ENCODE measurements at places on chromosomes 4 and X.
A peak's percentile ranks its signal among the peaks of the same experiment; 100 is the strongest.

DNA sequence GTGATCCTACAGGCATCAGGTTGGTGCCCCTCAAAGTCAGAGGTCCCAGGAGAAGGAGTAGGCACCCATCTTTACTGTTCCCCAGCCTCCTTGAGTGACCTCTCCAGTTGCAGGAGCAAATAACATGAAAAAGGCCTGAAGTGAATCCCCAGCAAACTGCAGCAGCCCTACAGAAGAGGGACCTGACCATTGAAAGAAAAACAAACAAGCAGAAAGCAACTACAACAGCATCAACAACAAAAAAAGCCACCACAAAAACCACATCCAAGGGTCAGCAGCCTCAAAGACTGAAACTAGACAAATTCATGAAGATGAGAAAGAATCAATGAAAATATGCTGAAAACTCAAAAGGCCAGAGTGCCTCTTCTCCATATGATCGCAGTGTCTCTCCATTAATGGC lies 128.7 kb downstream of the ANKRD50 start:
- no peak for DNase-seq

DNA sequence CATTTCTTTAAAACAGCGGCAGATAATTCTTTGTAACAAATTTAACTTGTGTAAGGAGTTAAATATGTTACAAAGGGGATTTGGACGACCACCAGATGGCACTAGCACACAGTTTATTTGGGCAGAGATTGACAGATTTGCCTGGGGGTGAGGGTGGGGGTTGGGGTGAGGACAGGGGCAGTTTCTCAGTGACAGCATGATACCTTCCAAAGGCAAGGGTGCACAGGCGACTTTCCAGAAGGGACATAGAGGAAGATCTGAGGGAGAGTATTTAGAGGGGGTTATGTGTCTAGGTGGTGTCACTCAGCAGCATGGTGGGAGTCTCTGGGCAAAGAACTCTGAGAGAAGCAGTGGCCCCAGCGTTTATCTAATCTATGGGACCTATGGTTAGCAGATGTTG lies 9.6 kb upstream of the TMA16 start:
- DNase-seq: peak; percentile 30

DNA sequence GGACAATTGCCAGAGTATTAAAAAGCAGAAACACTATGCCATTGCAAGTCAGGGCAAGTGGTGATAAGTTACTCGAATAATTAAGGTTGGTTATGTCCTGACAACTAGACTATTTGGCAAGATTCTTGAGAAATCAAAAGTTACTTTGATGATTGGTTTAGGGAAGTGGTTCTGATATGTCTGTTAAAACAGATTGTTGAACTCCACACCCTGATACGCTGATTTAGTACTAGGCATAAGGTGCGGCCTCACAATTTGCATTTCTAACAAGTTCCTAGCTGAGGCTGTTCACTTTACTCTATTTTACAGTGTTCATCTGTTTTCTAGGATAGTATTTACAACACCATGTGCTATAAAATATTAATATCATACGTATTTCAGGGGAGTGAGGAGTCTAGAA lies 12.5 kb downstream of the GABRA4 start:
- no peak for DNase-seq

DNA sequence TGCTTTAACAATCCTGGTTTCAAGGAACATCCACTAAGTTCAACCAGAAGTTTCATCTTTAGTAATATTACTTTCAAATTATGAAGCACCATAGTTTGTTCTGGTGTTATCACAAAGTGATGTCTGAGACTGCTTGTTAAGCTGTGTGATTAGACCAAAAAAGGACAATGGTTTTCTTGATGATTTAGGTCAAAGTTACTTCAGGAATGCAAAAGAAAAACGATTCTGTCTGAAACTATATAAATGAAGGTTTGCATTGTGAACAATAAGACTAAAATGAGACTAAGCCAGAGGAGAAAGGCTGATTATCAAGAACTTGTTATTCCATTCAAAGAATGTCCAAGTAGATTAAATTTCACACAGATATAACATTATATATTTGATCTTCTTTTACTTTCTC lies 122.4 kb upstream of the ETNPPL start:
- DNase-seq: no peak

DNA sequence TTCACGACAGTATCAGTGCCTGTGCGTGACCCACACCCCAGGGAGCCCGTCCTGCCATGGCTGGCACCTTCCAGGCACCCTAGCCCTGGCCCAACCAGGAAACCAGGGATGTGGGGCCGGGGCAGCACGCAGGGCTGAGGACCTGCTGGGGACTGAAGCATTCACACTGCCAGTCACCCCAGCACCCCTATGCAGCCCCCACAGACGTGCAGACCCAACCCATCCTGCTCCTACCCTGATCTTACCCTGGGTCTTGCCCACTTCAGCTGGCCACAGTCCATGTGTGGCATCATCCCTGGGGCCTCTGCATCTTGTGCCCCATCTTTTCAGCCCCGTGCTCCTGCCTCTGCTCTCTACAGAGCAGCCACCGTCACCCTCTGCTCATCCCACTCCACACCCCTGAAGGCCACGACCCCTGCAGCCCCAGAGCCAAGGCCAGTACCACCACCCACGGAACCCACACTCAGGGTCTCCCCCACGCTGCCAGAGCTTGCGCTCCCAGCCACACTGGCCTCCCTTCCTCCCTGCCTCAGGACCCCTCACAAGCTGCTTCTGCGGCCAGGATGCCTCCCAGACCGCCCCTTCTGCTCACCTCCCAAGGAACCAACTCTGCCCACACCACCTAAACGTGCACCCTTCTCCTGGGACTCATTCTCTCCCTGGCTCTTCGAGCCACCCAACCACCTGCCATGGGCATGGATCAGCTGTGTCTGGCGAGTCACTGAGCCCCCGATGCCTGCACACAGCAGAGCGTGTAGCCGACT lies 25.6 kb downstream of the GAK start:
- no peak for DNase-seq

GRCh38 chrX:9867226-9867625 lies 81.0 kb downstream of the SHROOM2 start:
- DNase-seq: no peak

- DNase-seq: no peak
Observed at GRCh38 chr4:143502231-143502630, 11.3 kb upstream of the SMARCA5 start.

GRCh38 chr4:138507522-138507921 lies 265.4 kb upstream of the SLC7A11 start:
- no peak for DNase-seq

DNA sequence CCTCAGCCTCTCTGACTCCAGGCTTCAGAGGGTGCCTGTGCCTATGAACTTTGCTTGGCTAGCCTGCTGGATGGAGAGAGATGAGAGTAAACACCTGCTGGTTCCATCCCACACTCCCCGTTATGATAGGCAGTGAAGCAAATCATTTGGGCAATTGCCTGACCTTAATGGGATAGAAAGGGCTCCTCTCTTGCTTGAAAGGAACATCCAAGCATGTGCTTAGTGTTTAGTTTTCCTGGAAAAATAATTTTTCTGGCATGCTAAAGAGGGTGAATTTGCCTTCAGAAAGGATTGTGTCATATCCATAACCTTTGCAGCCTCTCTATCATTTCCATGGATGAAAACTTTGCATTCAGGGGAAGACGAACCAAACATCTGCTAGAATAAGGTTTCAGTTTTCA lies 10.8 kb downstream of the PLAC1 start:
- DNase-seq: no peak

- no peak for DNase-seq
Observed at GRCh38 chrX:78199851-78200250, 60.4 kb upstream of the TAF9B start.

DNA sequence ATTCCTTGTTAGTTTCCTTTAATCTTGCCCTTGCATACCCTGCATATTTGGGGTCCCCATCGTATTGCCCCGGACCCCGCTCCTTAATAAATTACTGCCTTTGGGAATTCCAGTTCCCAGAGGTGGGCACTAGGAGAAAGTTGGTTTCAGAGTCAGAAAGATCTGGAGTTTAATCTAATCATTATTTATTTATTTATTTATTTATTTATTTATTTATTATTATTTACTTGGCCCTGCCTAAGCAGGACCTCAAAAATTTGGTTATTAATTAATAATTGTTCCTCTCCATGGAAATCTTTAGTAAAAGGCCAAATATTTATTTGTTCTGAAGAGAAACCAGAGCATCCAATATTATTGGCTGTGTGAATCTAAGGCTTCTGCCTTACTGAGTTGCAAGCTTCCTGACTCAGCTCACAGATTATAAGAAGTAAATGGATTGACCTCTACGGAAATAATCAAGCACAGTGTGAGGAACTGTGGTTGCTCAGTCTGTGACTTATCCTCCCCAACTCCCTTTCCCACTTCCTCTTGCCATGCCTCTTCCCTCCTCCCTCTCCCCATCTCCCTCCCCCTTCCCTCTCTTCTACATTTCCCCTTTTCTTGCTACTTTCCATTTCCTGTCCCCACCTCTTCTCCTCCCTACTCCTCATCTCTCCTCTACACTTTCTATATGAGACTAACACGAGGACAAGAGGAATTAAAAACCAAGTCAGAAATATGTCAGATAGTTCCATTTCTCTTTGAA lies 61.5 kb upstream of the AP1S2 start:
- no peak for DNase-seq

GRCh38 chrX:153460826-153461225 lies 9.6 kb downstream of the HAUS7 start:
- DNase-seq: no peak

DNA sequence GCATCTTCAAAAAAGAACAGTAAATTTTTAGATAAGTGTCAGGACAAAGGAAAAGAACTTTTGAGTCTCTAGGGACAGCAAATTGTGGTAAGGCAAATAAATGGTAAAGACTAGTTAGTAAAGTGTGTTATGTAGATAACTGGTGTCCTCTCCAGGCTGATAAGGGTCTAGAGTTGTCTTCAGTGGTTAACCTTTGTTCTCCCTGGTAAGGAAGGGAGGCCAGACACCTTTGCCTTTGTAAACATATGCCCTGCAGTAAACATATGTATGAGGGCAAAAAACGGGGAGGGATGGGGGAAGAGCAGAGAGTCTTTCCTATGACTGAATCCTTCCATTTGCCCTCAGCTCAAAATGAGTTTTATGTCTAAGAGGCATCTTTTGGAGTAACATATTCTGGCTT lies 384.6 kb downstream of the HNRNPD start:
- no peak for DNase-seq

DNA sequence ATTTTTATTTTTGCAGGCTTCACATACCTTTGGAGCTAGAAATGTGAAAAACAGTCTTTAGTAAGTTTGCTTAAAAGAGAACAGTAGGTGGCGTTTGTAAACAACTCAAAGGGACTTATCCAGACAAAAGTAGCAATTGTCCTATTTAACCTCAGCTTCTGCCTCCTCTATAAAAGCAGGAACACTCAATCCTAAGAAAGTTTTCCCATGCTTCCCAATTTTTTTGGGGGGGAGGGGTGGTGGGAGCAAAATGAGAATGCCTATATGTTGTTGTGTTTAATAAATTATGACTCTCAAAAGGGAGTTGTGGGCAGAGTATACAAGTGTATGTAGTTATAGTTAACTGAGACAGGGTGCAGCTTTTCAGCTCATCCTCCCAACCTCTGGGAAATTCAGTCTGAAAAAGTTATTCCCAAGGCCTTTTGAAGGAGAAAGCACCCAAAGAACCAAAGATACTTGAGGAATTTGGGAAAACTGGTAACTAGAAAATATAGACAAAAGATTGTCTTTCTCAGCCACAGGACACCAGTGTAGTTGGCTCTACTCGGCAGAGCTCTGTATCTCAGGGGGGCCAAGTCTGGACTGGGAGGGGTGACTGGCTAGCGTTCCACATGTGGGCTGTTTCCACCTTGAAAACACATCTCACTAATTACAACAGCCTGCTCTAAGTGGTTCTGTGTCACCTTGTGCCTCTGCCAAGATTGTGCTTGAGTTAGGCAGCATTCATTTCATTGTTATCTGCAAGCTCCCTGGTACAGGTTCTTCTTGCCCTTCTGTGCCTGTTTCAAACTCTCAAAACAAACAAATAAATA lies 2.8 kb downstream of the SFRP2 start:
- no peak for DNase-seq

DNA sequence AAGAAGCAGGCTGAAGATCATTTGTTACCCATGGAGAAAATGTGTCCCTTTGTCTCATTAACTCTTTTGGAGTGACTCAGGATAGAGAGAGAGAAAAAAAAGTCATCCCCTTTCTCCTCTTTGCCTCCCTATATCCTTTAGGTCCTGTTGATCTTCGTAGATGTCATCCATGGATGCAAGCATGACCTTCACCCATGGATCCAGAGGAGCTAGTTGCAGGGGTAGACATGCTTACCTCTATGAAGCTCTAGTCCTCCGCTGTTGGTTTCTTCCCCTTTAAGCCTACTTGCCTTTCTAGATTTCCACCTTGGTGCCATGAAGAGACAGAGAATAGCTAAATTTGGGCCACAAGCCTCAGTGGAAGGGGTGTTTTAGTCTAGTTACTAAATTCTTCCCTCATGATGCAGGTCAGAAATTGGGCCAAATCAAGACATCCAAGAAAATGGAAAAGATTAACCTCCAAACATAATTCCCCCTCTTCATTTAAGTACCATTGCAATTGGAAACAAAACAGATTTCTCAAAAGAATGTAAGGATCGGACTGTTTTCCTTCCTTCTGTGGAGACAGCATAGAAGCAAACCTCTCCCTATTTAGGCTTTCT lies 178.4 kb downstream of the TECRL start:
- DNase-seq: no peak

GRCh38 chr4:7664106-7664505 lies 229.4 kb upstream of the PSAPL1 start:
- DNase-seq: no peak

GRCh38 chrX:11678158-11678557 lies 12.4 kb upstream of the ARHGAP6 start:
- DNase-seq: no peak

GRCh38 chr4:103786014-103786413 lies 66.2 kb upstream of the TACR3 start:
- DNase-seq: no peak

GRCh38 chr4:173167758-173168395 lies 734 bp upstream of the GALNT7 start:
- DNase-seq: no peak

GRCh38 chr4:110020139-110020538 lies 107.5 kb downstream of the EGF start:
- DNase-seq: no peak

DNA sequence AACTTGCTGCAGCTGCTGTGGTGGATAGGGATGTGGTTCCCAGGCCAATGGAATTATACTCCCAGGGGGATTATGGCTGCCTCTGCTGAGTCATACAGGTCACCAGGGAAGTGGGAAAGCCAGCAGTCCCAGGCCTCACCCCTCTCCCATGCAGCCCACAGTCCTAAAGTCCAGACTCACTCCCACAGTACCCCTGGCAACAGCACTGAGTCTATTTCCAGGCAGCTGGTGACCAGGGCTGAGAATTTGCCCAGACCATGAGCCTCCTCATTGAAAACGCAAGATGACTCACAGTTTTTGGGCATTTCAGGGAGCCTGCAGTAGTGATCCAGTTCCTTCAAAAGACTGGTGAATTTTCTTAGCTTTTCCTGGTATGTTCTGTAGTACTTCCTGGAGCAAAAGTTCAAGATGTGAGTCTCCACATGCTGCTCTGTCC lies 137.6 kb downstream of the NPNT start:
- DNase-seq: no peak

DNA sequence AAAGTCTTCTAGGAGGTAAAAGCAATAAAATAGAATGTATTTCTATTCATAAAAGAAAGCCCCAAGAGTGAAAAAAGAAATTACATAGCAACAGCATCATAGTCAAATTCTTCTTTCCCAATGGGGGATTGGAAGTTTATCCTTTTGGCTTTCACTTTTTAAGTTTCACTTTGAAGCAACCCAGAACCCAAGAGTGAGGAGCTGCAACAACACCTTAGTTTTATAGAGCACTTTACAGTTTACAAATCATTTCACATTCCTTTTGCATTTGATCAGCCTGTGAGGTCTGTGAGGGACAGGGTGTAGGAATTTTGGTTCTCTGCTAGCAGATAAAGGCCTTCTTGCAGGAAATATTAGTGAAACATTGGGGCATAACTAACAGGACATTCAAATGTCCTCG lies 112.0 kb upstream of the NDP start:
- DNase-seq: no peak

Data from stimulated activated CD8-positive, alpha-beta memory T cell treated with anti-CD3 and anti-CD28 coated beads, Interleukin-4, amount 100 ng/mL, for 1 hour (primary cell).